Breast epithelium (tissue), 4 donors: ENCODE measurements at places on chromosomes 2 and 18.

- DNase-seq, result no peak
These were observed 283.4 kb downstream of the CLIP4 start for GRCh38 chr2:29398384-29399237.

DNA sequence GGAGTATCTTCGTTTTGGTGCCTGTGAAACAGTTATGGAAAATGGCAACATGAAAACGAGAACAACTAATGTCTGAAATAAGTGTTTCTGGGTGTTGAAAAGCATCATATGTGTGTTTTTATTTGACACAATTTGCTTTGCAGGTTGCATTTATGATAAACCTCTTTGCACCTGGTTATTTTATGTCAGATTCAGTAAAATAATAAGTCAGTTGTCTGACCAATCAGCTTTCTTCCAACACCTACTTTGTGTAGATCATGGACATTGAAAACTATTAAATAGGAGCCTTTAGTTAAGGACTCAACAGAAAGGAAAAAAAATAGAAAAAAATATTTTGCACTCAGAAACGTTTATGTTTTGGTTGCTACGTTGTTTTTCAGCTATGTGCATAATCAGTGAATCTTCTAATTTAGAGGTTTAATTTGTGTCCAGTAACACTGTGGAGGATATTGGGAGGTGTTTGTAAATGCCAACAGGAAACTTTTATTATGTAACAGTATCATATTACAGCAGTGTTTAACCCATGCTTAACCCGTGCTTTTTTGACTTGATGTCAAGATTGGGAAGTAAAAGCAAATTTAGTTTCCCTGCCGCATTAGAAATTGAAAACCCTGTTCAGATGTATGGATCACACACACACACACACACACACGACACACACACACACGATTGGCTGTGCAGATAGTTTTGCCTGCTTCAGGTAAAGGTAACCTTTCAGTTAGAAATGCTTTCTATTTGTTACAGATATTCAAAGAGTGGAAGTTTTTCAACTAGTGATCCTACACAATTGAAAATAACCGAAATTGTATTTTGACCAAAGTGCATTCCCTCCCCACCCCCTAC lies 2.6 kb downstream of the PKP4 start:
- no peak for DNase-seq

GRCh38 chr2:240806006-240806405 lies 14.0 kb downstream of the KIF1A start:
- DNase-seq, result no peak

- no peak for DNase-seq
These were observed 3.0 kb downstream of the MBD5 start for GRCh38 chr2:148023861-148024260.

GRCh38 chr18:22433956-22434355 lies 16.2 kb upstream of the CTAGE1 start:
- DNase-seq, result no peak

DNA sequence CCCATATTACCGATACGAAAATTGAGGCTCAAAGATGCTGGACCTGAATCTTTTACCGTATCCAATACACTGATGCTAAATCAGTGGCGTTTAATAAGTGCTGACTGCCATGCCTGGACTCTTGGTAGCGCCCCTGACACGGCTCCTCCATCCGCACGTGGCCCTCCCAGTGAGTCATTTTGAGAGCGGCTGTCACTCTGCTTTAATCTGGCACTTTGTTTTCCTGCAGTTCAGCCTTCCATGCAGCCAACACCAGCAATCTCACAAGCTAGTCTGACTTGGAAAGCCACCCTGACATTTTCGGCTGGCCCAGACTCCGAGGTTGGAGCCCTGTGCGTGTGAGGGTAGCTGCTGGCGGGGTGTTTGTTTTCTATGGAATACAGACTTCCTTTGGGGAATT lies 155.1 kb upstream of the LMAN1 start:
- no peak for DNase-seq

- DNase-seq, result no peak
These were observed 142.7 kb downstream of the EML6 start for GRCh38 chr2:54866179-54866578.

DNA sequence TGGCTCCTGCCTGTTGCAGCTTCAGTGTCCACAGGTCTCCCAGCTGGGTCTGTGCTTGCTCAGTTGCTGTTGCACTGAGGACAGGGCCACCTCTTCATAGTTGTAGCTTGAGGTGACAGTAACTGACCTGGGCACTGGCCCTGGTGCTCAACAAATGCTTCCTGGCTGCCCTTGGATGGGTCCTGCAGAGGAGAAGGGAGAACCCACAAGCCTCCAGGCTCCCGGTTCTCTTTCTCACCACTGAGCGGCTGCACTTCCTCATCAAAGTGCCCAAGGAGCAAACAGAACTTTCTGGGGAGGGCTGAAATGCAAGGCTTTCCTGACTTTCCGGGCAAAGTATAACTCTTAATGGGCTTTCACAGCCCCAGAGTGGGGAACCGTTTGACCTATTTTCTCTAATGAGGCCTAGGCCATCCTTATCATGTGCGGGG lies 38.7 kb downstream of the LCT start:
- DNase-seq, result no peak

- DNase-seq, result no peak
These were observed 54.5 kb downstream of the PARD6G start for GRCh38 chr18:80192653-80193385.

GRCh38 chr2:238573065-238573778 lies 146.5 kb downstream of the ASB1 start:
- DNase-seq, result no peak

DNA sequence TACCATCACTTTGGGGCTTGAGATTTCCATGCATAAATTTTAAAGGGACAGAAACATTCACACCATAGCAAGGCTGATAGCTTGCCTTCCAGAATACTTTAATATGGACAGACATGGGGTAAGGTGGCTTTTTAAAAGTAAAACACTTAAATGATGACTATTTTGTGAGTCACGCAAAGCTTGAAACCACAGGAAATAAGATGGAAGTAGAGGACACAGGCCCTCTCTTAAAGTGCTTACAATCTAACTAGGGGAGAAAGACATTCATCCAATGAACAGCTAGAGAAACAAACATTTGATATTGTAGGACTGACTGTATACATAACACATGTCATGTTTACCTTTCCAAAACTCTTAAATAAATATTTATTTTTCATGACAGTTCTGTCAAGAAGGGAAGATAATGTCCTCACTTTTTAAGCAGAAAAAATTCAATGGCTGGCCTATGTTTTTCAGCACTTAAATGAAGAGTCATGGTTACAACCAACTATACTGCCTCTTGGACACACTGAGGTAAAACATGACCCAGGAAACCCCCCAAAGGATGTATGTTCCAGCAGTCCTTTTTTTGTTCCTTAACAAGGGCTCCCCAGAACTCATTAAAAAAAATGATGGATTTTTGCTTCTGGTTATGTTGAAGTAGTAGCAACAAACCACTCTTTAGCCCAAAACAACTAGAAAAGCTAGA lies 120.0 kb upstream of the RBMS1 start:
- DNase-seq, result no peak

DNA sequence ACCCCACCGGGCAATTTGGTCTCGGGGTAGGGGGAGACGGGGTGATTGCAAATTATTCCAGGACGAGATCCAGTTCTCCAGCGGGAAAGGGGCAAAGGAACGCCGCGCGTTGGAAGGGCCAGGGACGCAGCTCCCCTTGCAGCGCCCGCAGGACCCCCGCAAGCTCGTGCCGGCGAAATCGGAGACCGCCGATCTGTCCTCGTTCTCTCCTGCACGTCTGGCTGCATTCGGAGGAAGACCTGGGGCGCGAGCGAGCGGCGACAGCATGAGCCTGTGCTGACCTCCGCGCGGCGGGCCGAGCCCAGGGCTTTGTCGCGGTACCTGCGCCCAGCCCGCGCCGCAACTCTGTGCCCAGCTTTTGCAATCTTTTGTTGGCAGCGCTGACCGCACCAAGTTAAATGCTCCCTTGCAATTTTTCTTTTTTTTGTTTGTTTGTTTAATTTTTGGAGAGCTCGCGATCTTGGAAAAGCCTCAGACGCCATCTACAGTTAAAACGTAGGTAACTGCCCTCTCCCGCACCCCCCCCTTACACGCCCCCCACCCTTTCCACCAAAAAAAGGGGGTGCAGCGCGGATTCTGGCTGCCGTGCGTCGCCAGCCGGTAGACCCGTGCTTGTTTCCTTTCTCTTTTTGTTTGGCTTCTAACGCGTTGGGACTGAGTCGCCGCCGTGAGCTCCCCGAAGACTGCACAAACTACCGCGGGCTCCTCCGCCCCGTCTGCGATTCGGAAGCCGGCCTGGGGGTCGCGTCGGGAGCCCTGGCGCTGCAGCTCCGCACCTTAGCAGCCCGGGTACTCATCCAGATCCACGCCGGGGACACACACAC lies 667 bp downstream of the TRIB2 start:
- no peak for DNase-seq

- DNase-seq, result no peak
These were observed 12.4 kb downstream of the MEX3C start for GRCh38 chr18:51185075-51185474.

- DNase-seq, result no peak
These were observed 8.5 kb downstream of the ESPNL start for GRCh38 chr2:238108423-238109183.
